Esophagus squamous epithelium (tissue), 5 donors: ENCODE measurements at places on chromosomes 4 and X. TPM values are rescaled to one million over a fixed set of nuclear protein-coding genes. Genes with fewer than 3 reads are reported as not detected.

NSUN7 gene
- total RNA-seq, result 2.1 TPM

TMEM150C gene
- 3.1 TPM for total RNA-seq

HSD17B13 gene
- total RNA-seq, result not detected

TLR7 gene
- total RNA-seq, result 0.95 TPM

- DNase-seq, result no peak
- no peaks in the 10 kb centered on the region for H3K36me3 ChIP-seq
- H3K4me3 ChIP-seq, result no peak overlapping the region
- no peak overlapping the region for H3K27ac ChIP-seq
- no peaks in the 10 kb centered on the region for H3K4me1 ChIP-seq
- no peaks in the 10 kb centered on the region for H3K27me3 ChIP-seq
Measured at GRCh38 chr4:52298444-52298843, 247.3 kb downstream of the SPATA18 start.

GRCh38 chrX:68749426-68749825, 79.4 kb upstream of the EFNB1 start:
- no peaks in the 10 kb centered on the region for H3K36me3 ChIP-seq
- H3K27ac ChIP-seq, result no peak overlapping the region
- no peaks in the 10 kb centered on the region for H3K4me1 ChIP-seq
- H3K4me3 ChIP-seq, result no peak overlapping the region

- DNase-seq, result no peak
- H3K4me3 ChIP-seq, result no peak overlapping the region
- no peaks in the 10 kb centered on the region for H3K4me1 ChIP-seq
- H3K27ac ChIP-seq, result no peak overlapping the region
- H3K36me3 ChIP-seq, result peaks cover 2% of the 10 kb centered on the region
Measured at GRCh38 chrX:19358521-19358920, 14.8 kb downstream of the PDHA1 start.

- H3K27ac ChIP-seq, result no peak overlapping the region
- no peak for DNase-seq
- H3K27me3 ChIP-seq, result peaks cover 18% of the 10 kb centered on the region
Measured at GRCh38 chr4:8547108-8547911, 32.9 kb upstream of the GPR78 start.

GRCh38 chr4:181213551-181213950, 1029.7 kb upstream of the TENM3 start:
- no peaks in the 10 kb centered on the region for H3K4me1 ChIP-seq
- DNase-seq, result no peak
- no peaks in the 10 kb centered on the region for H3K36me3 ChIP-seq
- H3K4me3 ChIP-seq, result no peak overlapping the region
- H3K27ac ChIP-seq, result no peak overlapping the region
